ENCODE measurements at places on chromosomes 12 and 14.

- no peak for DNase-seq
These were observed 151.5 kb downstream of the ATXN7L3B start for GRCh38 chr12:74689071-74689655.

DNA sequence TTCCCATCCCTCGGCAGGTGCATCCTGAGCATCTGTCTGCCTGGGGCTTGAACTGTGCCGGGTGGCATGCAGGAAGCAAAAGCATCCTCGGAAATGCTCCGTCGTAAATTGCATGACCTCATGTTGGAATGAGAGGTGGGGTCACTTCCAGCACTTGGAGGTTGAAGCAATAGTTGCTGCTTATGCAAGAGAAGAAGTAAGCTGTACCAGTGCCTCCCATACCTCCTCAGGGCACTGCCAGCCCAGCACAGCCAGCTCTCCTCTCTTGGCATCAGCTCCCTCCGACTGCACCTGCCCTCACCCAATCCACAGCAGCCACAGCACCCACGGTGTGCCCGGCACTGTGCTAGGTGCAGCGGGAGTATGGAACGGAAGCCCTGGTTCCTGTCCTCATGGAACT is 11.5 kb downstream of the TEAD4 start:
- DNase-seq = no peak

- no peak for DNase-seq
These were observed 13.6 kb downstream of the VEZT start for GRCh38 chr12:95231190-95231589.

DNA sequence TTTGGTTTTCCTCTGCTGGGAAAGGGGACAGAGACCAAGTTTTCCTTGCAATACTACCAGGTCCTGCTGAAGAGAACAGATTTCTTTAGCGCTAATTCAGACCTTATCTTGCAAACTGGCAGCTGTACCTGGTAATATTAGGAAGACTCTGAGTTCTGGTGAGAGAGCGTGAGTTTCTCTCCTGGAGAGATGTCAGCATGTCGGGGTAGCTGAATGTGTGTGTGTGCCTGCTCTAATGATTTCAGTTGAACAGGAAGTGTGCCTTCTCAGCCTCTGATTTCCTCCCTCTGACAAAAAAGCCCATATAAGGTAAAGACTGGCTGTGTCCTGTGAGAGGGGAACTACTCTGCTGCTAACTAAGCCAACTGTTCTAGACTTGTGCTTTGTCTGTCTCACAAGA is 10.3 kb upstream of the ERP27 start:
- peak; percentile 44 for DNase-seq

- no peak for DNase-seq
These were observed 73.7 kb downstream of the DCAF5 start for GRCh38 chr14:69079188-69079742.

DNA sequence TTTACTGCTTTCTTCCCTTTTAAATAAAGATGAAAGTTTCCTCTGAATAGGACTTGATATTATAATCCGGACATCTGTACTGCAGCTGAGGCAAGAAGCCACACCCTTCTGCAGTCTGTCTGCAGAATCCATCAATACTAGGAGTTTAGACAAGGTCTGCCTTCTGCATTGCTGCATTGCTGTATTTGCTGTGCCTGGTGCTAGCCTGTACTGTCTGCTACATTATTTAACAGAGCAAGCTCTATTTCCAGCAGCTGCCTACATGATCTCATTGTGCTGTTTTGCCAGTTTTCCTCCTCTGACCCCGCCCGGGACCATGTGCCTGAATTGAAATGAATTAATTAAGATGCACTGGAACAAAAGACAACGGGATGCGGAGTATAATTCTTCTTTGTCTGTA is 1.7 kb downstream of the TUBA1A start:
- peak; percentile 21 for DNase-seq

DNA sequence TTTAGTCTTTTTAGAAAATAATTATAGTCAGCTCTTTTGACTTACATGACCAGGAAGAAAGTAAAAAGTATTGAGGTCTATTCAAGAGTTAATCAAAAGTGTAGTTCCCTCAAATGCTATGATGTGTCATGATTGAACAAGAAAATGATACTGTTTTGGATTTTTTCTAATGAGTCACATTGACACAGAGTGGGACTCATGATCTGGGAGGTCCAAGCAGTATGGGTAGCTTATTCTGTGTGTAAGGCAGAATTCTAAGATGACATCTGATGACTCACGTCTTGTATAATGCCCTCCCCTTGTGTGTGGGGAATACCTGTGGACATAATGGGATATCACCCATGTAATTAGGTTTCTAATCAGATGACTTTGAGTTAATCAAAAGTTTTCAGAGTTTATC is 178.1 kb upstream of the DDHD1 start:
- no peak for DNase-seq

DNA sequence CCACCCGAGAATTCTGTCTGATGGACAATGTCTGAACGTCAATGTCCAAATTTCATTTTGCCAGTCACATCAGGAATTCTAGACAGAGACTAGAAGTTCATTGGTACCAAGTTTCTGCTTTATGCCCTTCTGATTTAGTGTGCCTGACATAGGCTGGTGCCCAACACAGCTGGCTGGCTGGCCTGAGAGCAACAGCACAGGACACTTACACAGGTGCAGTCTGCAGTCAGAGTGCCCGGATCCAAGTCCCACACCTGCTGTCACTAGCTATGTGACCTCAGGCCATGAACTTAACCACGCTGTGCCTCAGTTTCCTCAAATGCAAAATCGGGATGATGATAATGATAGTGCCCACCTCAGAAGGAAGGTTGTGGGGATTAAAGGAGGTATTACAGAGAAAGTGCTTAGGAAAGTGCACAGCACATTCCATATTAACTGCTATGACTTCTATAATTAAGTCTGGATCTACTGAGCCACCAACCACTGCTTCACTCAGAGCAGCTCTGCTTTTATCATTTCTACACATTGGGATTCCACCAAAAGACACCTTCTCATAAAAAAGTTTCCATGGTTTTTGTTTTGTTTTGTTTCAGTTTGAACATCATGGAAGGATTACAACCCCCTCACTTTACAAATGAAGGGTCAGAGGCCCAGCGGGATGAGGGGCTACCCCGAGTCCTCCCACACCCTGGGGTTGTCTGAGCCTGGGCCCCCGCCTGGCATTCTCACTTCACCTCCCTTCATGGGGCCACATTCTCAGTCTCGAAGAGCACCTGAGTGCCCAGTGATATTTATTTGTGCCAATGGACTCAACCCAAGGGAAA is 168.8 kb upstream of the BCL2L14 start:
- no peak for DNase-seq

- DNase-seq = no peak
These were observed 220.3 kb upstream of the RTL1 start for GRCh38 chr14:101123618-101124510.

GRCh38 chr14:76908834-76909233 is 82.6 kb downstream of the LRRC74A start:
- DNase-seq = no peak

DNA sequence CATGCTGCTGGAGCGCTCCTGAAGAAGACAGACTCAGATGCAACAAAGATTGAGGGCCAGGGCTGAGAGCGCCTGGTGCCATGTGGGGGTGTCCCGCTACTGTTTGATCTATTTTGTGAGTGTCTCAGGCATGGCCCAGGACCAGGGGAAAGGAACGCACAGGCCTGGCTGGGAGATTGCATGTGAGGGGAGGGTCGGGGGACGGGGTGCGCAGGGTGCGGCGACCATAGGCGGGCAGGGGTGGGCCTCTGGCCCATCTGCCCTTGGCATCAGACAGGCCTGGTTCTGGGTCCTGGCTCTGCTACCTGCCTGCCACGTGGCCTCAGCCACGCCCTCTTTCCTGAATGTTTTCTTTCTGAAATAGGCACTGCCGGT is 47.5 kb downstream of the BEGAIN start:
- DNase-seq = no peak

DNA sequence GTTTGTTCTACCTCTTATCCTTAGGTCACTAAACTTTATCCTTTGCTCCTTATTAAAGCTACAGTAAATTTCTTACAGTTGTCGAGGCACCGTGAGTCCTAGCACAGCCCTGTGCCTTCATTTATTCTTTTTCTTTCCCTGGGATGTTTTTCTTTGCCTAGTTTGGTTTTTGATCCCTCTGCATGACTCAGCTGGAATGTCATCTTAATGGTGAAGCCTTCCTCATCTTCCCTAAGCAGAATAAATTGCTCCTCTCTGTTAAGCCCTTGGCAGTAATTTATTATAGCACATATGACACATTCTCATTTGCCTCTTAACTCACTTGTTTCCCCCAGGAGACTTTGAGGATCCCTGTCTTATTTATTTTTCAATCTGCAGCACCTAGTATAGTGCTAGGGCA is 16.6 kb downstream of the ACTR10 start:
- no peak for DNase-seq

DNA sequence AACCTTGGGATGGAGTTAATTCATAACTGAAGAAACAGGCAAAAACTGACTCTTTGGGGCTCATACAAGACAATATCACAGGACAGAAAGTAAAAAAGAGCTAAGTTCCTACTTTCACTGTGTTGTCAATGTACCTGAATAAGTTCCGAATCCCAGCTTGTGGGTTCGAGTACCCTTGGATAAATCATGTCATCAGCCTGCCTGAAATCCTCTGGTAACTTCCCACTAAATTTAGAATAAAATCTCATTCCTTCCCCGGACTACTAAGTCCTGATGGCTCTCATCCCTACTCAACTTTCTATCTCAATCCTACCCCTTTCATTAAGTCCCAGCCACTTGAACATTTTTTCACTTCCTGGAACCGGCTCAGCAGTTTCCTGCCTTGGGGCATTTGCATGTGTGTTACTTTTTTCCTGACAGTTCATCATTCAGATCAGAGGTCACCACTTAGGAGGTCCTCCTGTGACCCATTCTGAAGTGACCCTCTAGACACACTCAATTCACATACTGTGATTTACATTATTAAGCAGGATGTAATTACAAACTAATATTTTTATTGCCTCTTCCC is 12.7 kb downstream of the ERP29 start:
- DNase-seq = no peak

DNA sequence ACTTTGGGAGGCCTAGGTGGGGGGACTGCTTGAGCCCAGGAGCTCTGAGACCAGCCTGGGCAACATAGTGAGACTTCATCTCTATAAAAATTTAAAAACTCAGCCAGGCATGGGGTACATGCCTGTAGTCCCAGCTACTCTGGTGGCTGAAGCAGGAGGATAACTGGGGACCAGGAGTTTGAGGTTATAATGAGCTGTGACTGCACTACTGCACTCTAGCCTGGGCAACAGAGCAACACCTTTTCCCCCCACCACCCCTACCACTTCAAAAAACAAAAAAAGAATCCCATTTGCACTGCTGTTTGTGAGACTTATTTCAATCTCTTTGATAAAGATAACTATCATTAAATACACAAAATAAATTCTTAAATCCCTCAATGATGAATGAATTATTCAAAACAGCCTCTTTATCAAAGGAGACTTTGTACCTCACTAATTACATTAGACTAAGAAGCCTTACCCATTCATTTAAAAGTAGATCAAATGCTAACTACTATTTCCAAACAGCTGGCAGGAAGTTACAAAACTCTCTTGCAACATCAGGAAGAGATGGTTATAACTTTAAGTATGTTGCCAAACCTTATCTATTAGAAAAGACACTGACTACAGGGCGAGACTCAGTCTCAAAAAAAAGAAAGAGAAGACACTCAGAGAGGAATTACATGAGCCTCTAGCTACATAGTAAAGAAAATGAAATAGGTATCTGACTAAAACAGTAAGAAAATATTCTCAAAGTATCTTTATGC is 14.7 kb downstream of the BLTP3B start:
- DNase-seq = no peak

DNA sequence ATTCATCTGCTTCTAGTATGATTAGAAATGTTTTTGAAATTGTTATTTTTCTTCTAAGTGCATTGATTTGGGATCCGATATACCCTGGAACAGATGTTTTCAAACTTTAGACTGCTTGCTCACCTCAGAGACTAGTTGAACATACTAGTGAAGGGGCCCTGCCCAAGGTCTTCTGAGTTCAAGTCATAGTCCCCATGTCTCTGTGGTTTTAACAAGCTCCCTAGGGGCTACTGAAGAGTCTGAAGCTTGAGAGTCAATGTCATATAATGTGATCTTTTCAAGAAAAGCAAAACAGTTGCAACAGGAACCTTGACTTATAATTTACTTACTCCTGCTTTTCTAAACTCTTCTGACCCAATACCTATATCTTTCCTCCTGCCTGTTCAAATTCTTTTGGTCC is 7.5 kb upstream of the UBE2N start:
- no peak for DNase-seq

- no peak for DNase-seq
These were observed 37.2 kb downstream of the CRADD start for GRCh38 chr12:93714382-93714781.

DNA sequence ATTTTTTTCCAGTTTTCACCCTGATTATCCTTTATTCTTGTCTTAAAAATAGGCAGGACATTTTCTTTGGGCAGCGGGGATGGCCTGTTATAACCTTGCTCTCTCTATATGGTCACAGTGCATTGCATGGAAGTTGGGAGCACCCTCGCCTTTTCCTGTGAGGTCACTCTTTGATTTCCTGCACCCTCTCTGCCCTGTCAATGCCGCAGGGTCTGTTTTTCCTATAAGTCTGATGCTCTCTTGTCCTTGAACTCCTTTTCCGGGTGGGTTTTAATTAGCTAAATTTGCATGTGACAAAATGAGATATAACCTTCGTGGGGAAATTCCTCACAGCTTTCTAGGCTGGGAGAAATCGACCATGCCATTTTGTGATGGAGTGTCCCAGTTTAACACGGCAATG is 194.3 kb downstream of the CACNA1C start:
- DNase-seq = no peak

DNA sequence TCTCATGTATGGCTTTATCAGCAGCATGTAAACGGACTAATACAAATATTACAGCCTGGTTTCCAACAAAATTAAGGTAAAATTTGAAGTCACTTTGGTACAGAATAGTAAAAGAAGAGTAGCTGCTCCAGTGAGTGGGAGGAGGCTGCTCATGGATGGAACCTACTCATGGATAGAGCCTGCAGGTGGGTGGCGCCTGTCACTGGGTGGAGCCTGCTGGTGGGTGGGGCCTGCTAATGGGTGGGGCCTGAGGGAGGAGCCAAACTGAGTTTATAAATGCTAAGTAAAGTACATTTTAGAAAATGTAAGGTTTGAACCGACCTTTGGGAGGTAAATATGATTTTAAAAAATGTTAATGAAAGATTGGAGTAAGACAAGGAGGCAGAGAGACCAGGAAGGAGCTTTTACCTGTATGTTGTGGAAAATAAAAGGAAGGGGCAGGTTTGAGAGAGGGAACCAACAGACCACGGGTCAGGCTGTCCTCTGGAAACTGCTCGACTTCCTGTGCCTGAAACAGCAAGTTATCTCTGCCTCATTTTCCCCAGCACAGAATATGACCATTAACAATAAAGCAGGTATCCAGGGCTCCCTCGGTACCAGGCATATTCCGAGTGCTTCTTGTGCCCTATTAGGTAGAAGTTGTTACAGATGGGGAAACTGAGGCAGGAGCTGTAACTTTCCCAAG is 55.9 kb upstream of the SEL1L start:
- DNase-seq = no peak

- no peak for DNase-seq
These were observed 1.4 kb downstream of the KTN1 start for GRCh38 chr14:55581342-55581771.

GRCh38 chr12:92503029-92503931 is 199.5 kb upstream of the PLEKHG7 start:
- no peak for DNase-seq

Data from heart right ventricle (tissue), 16 donors.